Central memory CD8-positive, alpha-beta T cell (primary cell): ENCODE measurements at places on chromosomes 13 and 19.

DNA sequence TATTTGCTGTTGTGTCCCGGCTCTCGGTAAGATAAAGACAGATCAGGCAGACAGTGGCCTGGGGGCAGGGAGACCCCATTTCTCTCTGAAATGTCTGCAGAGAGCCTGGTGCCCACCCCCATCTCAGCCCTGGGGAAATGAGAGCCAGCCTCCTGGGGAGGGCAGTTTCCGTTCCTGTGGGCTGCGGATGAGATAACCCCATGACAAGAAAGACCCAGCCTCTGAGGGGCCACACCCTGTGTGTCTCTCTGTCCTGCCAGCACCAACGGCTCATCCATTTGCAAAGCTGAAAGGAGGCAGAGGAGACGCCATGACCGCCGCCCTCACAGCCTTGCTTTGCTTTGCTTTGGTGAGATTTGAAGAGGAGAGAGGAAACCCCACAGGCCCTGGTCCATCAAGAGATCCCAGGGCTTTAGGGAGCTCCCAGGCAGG, 28.1 kb upstream of the KIR3DL3 start:
- H3K4me1 ChIP-seq, result peaks cover 11% of the 10 kb centered on the region
- no peak for DNase-seq
- peak overlapping the region; percentile 8 for H3K4me3 ChIP-seq
- peaks cover 80% of the 10 kb centered on the region for H3K27me3 ChIP-seq
- H3K27ac ChIP-seq, result no peak overlapping the region

GRCh38 chr19:3187662-3188511, 2.2 kb downstream of the NCLN start:
- no peaks in the 10 kb centered on the region for H3K27me3 ChIP-seq
- H3K4me1 ChIP-seq, result peaks cover 56% of the 10 kb centered on the region
- H3K4me3 ChIP-seq, result peak overlapping the region; percentile 94
- no peak for DNase-seq
- H3K36me3 ChIP-seq, result peaks cover 26% of the 10 kb centered on the region

- H3K27me3 ChIP-seq, result no peaks in the 10 kb centered on the region
- H3K4me3 ChIP-seq, result no peak overlapping the region
- H3K4me1 ChIP-seq, result no peaks in the 10 kb centered on the region
- H3K27ac ChIP-seq, result no peak overlapping the region
- H3K36me3 ChIP-seq, result peaks cover 1% of the 10 kb centered on the region
Measured at GRCh38 chr19:2524840-2525723, 49.2 kb downstream of the GADD45B start.

DNA sequence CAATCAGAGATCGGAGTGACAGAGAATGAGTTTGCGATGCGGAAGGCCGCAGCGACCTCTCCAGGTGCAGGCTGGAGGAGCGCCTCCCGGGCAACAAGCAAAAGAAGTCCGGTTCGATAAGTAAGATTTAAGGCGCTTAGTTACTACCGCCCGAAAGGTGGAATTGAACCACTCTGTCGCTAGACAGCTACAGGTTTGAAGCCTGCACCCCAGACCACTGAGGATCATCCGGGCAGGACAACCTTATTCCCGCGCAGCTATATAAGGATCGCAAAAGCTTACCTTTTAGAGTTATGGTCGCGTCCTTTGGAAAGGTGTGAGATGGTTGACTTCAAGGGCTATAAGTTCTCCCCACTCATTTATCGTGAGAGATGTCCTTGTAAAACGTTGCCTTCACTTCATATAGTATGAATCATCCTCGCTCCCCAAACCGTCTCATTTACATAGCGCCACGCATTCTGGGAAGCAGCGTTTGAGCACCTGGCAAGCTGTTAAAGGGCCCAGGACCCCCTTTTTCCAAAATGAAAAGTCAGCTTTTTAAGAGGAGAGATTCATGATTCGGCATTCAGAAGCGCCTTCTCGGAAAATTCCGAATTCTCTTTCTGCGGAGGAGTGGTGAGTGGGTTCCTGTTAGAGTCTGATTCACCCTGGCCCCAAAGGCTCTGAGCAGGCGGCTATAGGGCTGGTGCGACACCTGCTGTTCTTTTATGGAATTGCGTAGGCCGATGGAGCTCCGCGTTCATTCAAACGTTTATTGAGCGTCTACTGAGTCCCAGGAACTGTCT, 10.8 kb downstream of the FOSB start:
- H3K4me1 ChIP-seq, result peaks cover 54% of the 10 kb centered on the region
- peak; percentile 90 for DNase-seq
- no peaks in the 10 kb centered on the region for H3K27me3 ChIP-seq
- peak overlapping the region; percentile 60 for H3K4me3 ChIP-seq

- peaks cover 46% of the 10 kb centered on the region for H3K27me3 ChIP-seq
- H3K4me3 ChIP-seq, result no peak overlapping the region
- no peaks in the 10 kb centered on the region for H3K36me3 ChIP-seq
- H3K4me1 ChIP-seq, result peaks cover 14% of the 10 kb centered on the region
- H3K27ac ChIP-seq, result no peak overlapping the region
Measured at GRCh38 chr13:101711307-101712025, 259.0 kb downstream of the ITGBL1 start.

DNA sequence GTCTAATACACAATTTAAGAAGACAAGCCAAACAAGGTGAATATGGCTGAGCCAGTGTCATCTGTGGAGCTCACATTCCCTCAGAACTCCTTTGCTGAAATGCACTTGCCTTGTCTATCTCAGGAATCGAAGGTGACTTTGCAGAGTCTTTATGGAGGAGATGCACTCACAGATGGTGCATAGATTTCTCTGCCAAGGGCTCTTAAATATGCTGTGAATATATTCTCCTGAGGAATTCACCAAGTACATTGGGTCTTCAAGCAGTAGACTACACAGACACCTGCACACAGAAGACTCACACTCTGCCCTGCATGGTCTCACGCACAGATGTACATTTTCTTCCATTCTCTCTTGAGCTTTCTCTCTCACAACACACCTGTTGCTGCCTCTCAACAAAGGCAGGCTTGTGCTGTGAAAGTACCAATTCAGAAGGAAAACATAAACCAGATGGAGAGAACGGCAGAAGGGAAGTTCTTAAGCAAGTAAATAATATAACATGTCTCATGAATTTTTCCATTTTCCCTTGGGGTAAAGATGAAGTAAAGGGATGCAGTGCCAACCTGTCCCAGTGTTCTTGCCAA, 174.7 kb downstream of the DLEU7 start:
- no peaks in the 10 kb centered on the region for H3K36me3 ChIP-seq
- no peak overlapping the region for H3K27ac ChIP-seq
- DNase-seq, result no peak
- H3K4me3 ChIP-seq, result no peak overlapping the region
- peaks cover 7% of the 10 kb centered on the region for H3K4me1 ChIP-seq
- no peaks in the 10 kb centered on the region for H3K27me3 ChIP-seq

DNA sequence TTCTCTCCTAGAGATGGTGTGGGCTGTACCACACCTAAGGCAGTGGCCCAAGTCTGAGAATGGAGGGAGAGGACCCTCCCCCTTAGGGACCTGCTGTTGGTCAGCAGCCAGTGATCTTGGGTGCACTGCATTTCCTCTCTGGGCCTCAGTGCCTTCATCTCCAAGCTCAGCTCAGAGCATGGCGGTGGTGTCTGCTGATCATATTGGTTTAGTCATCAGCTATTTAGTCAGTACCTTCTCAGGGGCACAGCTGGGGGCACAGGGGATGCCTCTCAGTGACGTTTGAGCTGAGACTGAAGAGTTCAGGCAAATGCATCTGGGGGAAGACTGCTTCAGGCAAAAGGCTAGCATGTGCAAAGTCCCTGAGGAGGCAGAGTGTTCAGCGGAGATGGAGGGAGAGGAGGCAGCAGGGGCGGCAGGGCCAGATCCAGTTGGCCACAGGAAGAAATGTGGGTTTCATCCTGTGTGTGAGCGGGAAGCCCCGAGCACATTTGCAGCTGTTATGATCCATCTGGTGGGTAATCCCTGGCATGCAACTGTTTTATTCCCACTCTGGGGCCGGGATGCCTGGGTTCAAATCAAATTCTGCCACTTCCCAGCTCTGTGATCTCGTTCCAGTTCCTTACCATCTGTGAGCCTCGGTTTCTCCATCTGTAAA, 15.7 kb upstream of the PGLS start:
- no peak for DNase-seq

GRCh38 chr19:17074634-17075034, 618 bp downstream of the HAUS8 start:
- peak overlapping the region; percentile 85 for H3K27ac ChIP-seq
- peaks cover 20% of the 10 kb centered on the region for H3K36me3 ChIP-seq
- no peak for DNase-seq
- H3K27me3 ChIP-seq, result no peaks in the 10 kb centered on the region

GRCh38 chr13:66612983-66613382, 617.2 kb downstream of the PCDH9 start:
- H3K4me3 ChIP-seq, result no peak overlapping the region
- no peaks in the 10 kb centered on the region for H3K27me3 ChIP-seq
- DNase-seq, result no peak
- H3K27ac ChIP-seq, result no peak overlapping the region
- H3K4me1 ChIP-seq, result no peaks in the 10 kb centered on the region
- no peaks in the 10 kb centered on the region for H3K36me3 ChIP-seq

GRCh38 chr13:41811588-41812021, 149.3 kb downstream of the VWA8 start:
- DNase-seq, result no peak
- no peaks in the 10 kb centered on the region for H3K27me3 ChIP-seq
- peak overlapping the region; percentile 82 for H3K27ac ChIP-seq
- H3K4me1 ChIP-seq, result peaks cover 71% of the 10 kb centered on the region

DNA sequence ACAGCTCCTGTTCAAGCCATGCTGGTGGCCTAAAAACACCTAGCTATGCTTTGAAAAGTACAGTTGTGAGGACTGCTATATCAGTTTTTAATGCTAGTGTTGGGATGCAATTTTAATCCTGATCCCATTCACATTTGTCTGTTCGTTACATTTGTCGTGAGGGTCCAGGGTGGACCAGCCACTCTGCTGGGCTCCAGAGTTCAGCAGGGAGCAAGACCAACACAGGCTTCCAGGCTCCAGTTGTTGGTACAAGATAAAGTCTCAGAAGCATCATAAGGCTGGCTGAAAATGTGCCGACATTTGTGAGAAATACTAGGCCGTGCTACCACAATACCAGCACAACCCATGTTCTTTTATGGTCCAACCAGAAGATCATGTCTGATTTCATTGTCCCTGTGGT, 210.6 kb downstream of the SLC7A1 start:
- H3K36me3 ChIP-seq, result no peaks in the 10 kb centered on the region
- DNase-seq, result no peak
- no peak overlapping the region for H3K27ac ChIP-seq
- H3K27me3 ChIP-seq, result peaks cover 22% of the 10 kb centered on the region

DNA sequence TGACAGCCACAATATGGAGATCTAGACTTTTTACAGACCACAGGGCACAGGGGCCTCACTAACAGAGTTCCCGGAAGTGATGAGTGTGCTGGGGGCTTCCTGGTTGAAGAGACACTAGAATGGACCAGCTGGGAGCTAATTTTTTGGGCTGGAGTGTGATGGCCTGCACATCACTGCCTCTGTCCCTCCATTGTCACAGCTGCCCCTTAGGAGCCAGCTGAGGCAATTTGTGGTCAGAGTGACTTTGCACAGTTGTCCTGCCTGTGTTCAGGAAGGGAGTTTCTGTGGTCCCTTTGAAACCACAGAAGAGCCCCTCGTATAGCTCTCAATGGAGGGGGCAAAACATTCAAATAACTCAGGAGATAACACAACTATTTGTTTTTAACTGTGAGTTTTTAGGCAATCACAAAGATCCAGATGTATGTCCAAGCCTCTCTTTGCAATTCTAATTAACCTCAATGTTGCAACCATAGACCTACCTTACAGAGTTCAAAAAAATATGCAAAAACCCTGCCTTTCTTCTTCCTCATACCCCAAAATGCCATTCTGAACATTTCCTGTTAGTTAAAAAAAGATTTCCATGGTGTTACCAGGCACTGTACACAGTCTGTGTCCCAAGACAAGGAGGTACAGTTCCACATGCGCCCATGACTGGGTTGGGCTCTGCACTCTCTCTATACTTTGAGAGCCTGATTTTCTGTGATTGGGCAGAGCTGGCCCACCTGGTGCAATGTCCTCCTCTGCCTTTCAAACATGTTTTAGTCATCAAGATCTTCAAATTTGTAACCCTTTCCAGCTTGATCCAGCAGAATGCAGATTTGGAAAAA, 2.4 kb downstream of the ALOX5AP start:
- DNase-seq, result no peak
- H3K4me3 ChIP-seq, result peak overlapping the region; percentile 87
- no peaks in the 10 kb centered on the region for H3K27me3 ChIP-seq
- H3K27ac ChIP-seq, result peak overlapping the region; percentile 82
- peaks cover 65% of the 10 kb centered on the region for H3K4me1 ChIP-seq
- no peaks in the 10 kb centered on the region for H3K36me3 ChIP-seq

- peak overlapping the region; percentile 68 for H3K4me3 ChIP-seq
- no peak for DNase-seq
- H3K36me3 ChIP-seq, result peaks cover 2% of the 10 kb centered on the region
- no peaks in the 10 kb centered on the region for H3K27me3 ChIP-seq
- H3K27ac ChIP-seq, result peak overlapping the region; percentile 76
Measured at GRCh38 chr13:48749144-48749543, 95.4 kb downstream of the CYSLTR2 start.

- H3K27ac ChIP-seq, result no peak overlapping the region
- no peaks in the 10 kb centered on the region for H3K27me3 ChIP-seq
- H3K4me1 ChIP-seq, result peaks cover 44% of the 10 kb centered on the region
- peak; percentile 59 for DNase-seq
- H3K36me3 ChIP-seq, result peaks cover 32% of the 10 kb centered on the region
- no peak overlapping the region for H3K4me3 ChIP-seq
Measured at GRCh38 chr19:1837625-1838105, 10.6 kb downstream of the REXO1 start.

DNA sequence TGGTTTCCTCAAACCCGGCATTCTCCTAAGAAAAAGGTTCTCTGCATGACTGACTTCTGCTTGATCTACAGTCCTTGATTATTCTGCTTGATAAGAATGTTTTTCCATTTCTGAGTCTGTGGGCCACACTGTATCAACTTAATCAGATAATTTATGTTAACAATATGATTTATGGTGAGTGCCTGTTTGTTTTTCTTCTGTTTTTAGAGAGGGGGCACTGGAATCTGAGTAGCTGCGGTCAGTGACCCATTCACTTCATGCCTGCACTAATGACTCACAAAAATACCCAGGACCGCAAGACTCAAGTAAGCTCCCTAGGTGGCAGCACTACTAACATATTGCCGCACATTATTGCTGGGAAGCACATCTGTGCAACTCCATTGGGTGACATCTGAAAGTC, 542.3 kb upstream of the ATXN8OS start:
- H3K4me3 ChIP-seq, result no peak overlapping the region
- no peaks in the 10 kb centered on the region for H3K4me1 ChIP-seq
- no peak for DNase-seq
- H3K36me3 ChIP-seq, result no peaks in the 10 kb centered on the region

- no peak within 1 kb of the TSS for H3K27ac ChIP-seq
- DNase-seq, result no peak
- H3K4me3 ChIP-seq, result peak within 1 kb of the TSS; percentile 72
- peaks cover 48% of the 10 kb centered on the region for H3K27me3 ChIP-seq
- H3K4me1 ChIP-seq, result peaks cover 17% of the 10 kb centered on the region
- peaks cover 2% of the 10 kb centered on the region for H3K36me3 ChIP-seq
Measured at GRCh38 chr13:33285420-33286124, at the start of gene STARD13. Gene STARD13, minus strand, starts transcription at chr13:33285755. Its CDS starts 117 bp downstream, at chr13:33285638.
